ENCODE measurements at places on chromosomes 7 and 10. TPM values are rescaled to one million over a fixed set of nuclear protein-coding genes. Genes with fewer than 3 reads are reported as not detected.

DNA sequence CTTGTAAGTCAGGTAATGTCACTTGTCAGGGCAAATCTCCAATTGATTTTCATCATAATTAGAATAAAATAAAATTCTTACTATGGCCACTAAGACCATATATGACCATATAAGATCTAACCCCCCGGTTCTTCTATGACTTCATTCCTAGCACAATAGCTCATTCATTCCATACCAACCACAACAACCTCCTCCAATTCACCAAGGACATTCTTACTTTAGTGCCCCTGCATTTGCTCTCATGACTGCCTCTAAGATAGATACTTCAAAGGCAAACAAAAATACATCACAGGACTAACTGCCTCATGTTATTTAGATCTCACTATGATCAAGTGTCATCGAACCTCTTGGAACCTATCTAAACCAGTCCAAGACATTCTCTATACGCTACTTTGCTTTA is 90.8 kb downstream of the SNX13 start:
- DNase-seq, result no peak

Gene CACUL1
- total RNA-seq, result 39.2 TPM

Gene STRIP2
- total RNA-seq, result 19.7 TPM

DNA sequence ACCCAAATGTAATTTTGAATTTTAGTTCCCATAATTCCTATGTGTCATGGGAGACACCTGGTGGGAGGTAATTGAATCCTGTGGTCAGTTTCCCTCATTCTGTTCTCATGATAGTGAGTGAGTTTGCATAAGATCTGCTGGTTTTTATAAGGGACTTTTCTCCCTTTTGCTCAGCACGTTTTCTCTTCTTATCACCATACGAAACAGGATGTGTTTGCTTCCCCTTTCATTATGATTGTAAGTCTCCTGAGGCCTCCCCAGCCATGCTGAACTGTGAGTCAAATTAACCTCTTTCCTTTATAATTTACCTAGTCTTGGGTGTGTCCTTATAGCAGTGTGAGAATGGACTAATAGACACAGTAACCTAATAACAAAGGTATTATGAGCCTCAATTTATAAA is 36.1 kb upstream of the ZNF736 start:
- DNase-seq, result no peak

- DNase-seq, result no peak
These were observed 97.0 kb upstream of the PDE1C start for GRCh38 chr7:32167256-32167655.

DNA sequence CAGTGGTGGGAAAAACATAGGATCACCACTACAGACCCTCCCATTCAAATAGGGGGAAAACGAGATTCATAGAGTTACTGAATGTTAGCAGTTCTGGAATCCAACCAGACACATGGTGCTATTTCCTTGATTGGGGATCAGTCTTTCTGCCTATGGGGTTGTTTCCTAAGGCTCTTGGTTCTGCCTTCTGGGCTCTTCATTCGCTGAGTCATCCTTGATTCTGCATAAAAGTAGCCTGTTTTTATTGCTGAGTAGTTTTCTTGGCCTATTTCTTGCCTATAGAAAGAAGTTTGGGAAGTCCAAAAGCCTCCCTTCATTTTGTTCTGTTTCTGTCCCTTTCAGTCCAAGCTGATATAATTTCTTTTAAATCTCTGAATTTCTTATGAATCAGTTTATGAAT is 99.3 kb upstream of the OIT3 start:
- DNase-seq, result peak; percentile 41

Gene TRPV5
- not detected for total RNA-seq

Gene CTBP2
- 65.1 TPM for total RNA-seq

- peak; percentile 59 for DNase-seq
These were observed 9.8 kb upstream of the GRID1 start for GRCh38 chr10:86376403-86376802.

- DNase-seq, result no peak
These were observed 64.0 kb downstream of the TNS3 start for GRCh38 chr7:47517821-47518480.

DNA sequence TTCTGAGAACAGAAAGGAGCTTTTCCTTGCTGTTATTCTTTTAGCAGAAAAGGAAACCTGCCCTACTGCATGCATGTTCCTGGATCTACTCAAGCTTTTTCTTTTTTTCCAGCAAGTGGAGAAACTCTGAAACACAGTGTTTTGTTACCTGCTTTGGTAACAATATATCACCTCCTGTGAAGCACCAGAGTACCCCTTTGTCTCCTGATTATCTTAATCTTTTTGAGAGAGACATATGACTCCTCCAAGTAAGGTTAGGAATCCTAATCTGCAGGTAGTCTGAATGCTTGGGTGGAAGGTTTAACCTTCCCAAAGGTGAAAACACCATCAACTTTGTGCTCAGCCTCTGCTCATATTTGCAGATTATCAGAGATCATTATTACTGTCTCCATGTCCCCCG is 93.1 kb downstream of the MAPK8 start:
- DNase-seq, result no peak

Gene TCAF1
- 57.2 TPM for total RNA-seq

- no peak for DNase-seq
These were observed 15.2 kb downstream of the NPY start for GRCh38 chr7:24299192-24299591.

DNA sequence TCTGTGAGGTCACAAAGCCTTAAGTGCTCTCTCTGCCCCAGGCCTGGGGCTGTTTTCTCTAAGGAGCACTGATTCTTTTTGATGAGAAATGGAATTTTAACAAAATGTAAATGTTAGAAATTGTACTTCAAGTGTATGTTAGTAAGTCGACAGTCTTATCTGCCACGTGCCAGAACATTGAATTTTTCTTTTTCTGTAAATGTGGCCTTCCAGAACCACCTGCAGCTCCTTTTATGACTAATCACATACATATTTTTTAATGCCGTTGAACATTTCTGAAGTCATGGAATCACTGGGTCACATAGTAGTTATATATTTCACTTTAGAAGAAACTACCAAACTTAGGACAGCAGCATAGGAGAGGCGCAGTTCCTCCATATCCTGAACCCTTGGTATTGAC is 38.0 kb downstream of the UBE3C start:
- no peak for DNase-seq

DNA sequence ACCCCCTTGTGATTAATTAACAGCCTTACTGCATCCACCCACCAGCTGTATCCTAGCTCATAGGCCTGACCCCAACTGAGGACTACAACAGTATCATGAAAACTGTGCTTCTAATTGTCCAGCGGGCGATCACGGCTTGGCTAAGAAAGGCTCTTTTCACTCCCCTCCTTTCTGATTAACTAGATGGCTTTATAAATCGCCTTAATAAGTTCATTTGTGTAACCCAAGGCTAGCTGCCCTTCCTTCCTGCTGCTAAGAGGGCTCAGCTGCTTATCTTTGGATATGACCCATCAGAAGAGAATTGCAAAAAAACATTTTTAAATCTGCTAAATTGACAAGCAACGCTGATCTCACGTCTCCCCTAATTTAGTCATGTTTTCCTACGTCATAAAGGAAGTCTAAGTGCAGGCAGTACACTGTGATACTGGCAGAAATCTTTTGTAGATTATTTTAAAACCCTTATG is 163.0 kb upstream of the LAMB4 start:
- no peak for DNase-seq

GRCh38 chr10:22634093-22634492 is 80.3 kb downstream of the PIP4K2A start:
- DNase-seq, result no peak

Gene MSMB
- not detected for total RNA-seq

DNA sequence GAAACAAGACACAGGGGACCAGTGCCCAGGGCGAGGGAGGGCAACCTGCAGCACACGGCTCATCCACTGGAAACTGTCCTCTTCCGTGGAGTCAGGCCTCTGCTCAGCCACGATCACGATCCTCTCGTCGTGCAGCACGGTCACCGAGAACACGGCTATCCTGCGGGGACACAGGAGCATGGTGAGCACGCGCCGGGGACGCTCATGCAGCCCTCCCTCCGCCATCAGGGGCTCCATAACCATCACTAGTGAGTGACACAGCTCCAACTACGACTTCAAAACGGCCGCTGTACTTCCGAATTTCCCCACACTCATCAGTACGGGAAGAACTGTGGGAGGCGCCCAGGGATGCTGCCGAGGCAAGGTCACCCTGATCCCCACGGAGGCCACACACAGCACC is 227.9 kb downstream of the ZMYND11 start:
- DNase-seq, result no peak

Data from osteoblast (primary cell).